ENCODE measurements at places on chromosomes 16 and 17.

DNA sequence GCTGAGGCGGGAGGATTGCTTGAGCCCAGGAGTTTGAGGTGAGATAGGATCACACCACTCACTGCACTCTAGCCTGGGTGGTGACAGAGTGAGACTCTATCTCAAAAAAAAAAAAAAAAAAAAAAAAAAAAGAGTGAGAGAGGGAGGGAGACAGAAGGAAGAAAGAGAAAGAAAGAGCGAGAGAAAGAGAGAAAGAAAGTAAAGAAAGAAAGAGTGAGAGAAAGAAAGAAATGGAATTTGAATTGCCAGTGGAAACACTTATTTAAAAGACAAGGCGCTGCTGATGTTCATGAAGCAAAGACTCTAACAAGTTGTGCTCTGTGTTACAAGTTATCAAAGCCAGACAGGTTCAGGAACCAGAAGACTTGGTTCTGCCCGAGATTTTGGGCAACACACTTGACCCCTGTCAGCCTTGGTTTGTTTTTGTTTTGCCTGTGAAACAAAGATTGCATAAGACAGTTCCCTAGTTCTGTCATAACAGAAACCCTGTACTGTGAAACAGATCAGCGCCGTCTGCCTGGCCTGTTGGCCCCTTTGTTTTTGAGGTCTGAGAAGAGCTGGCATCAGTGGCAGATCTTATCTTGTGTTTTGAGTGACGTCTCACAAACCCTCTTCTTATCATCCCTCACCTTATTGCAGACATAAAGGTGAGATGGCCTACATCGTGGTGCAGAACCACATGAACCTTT lies 55.4 kb upstream of the ENDOV start:
- DNase-seq, result no peak

DNA sequence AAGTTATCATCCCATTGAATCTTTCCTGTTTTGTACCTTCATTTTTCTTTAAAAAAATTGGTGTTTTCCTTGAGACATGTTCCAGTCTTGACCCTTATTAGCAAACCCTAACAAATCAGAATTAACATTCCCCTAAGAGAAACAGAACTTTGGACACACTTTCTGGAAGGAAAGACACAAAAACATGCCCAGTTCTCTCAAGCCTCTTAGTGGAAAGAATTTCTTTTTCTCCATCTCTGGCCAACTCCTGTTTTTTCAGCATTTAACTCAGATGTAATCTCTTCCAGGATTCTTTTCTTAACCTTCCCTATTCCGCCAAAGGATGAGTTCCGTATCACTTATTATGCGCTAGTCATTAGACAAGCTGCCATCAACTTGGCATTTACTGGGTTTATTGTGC lies 23.9 kb upstream of the CDH8 start:
- DNase-seq, result no peak

- no peak for DNase-seq
Measured at GRCh38 chr17:1986783-1987451, 38.2 kb downstream of the RTN4RL1 start.

DNA sequence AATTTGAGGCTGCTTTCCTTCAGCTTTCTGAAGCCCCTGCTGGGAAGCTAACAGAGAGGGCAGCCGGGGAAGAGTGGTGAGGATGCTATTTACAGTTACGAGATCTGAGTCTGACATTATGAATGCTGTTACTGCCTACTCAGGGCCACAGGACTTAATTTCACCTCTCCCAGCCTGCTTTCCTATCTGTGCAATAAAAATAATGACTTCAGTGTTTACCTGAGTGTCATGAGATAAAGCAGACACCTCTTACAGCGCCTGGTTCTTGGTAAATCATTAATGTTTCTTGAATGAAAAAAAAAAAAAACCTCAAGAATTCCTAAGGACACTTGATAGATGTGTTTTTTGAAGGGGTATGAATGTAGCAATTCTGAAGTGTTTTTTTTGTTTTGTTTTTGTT lies 24.2 kb upstream of the CPHXL start:
- DNase-seq, result no peak

- no peak for DNase-seq
Measured at GRCh38 chr17:75476271-75476671, 19.8 kb downstream of the TMEM94 start.

DNA sequence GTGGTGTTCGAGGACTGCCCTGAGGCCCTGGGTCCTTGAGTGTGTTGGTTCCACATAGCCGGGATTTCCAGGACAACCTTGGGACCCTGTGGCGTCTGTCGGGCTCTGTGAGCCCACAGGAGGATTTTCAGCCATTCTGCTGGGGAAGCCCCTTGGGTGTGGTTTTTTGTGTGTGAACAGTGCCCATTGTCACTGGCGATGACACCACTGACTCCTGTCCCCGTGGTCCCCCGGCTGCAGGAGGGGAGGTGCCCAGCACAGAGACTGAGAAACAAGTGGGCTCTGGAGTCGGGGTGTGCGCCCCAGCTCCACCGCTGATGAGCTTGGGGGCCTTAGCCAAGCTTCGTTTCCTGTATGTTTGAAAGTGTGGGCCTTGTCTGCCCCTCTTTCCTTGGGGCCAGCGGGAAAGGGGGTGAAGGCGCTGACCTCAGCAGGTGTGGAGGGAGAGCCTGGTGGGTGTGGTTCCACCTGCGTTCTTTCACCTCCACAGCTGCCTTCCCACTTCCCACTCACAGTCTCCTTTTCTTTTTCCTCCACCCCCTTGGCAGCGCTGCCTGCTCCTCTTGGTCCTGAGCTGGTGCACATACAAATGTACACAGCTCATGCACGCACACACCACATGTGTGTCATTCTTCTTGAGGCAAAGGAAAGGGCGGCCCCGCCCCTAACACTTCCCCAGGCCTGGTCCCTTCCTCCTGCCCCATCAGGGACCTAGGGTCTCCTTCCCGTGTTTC lies 16.1 kb downstream of the MGRN1 start:
- DNase-seq, result no peak

GRCh38 chr16:27677263-27677662 lies 127.3 kb downstream of the KATNIP start:
- DNase-seq, result no peak

DNA sequence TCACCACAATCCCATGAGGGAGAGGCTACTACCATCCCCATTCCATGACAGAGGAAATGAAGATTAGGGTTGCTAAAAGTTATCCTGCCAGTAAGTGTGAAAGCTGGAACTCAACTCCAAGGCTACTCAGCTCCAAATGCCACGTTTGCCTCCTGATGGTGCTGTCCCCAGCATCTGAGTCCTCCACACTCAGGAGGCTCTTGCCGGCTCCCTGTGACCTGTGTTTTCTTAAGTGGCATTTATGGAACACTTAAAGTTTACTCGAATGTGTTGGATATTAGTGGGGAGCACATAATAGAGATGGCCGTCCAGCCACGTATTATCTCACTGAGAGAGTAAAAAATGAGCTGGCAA lies 267.9 kb downstream of the CBLN1 start:
- no peak for DNase-seq

DNA sequence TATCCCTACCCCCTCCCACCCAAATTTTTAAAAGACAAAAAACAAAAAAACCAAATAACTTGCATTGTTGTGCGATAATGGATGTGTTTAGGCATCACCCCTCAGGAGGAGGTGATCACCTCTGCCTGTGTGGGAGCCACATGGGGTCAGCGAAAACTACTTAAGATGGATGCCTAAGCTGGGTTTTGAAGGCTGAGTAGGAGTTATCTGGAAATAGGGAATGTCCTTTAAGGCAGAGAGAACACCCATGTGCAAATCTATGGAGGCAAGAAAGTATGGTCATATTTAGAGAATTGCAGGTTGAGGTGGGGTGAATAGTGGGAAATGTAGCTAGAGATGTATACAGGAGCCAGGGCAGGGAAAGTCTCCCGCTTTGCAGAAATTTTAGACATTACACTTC lies 5.6 kb upstream of the TACO1 start:
- DNase-seq, result no peak

DNA sequence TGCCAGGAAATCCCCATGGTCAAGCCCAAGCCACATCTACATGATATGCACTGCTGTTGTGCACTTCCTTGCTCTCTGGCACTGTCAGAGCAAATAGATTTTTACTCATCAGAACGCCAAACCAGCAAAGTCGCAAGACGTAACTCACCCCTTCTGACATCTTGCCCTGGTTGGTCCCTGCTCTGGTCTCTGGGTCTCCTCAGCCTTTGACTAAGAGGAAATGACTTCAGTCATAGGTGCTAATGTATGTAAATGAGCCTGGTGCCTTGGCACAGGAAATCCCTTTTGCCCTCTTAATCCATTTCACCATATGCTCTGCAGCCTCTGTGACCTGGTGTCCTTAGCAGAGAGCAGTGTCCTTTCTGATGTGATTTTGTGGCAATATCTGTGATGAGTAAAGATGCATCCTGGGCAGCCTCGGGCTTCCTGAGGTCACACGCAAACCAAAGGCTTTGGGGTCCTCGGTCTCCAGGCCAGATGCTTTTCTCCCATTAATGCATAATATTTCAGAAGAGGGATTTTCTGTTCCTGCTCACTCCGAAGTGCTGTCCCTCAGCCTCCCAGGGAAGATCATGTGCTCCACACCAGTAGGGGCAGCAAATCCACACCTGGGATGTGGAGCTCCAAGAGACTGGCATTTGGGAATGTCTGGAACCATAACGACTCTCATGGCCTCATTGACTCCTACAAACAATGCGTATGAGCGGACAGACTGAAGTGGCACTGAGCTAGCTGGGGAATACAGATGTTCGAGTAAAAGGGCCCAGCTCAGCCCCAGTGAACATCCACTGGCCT lies 66.9 kb downstream of the GP2 start:
- no peak for DNase-seq

DNA sequence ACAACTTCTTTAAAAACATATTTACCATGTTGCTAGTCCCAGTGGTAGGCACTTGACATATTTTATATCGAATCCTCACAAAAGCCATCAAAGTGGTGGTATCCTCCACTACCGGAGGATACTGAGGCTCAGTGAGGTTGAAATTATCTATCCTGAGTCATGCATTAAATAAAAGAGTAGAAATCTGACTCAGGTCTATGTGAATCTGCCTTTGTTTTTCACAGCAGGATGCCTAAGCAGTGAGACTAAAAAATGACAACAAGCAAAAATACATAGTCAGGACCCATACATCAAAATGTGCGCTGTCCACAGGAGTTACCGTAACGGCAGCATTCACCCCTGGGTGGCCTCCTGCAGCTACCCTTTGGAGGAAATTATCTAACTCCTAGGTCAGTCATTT lies 17.7 kb downstream of the BRD7 start:
- DNase-seq, result no peak

DNA sequence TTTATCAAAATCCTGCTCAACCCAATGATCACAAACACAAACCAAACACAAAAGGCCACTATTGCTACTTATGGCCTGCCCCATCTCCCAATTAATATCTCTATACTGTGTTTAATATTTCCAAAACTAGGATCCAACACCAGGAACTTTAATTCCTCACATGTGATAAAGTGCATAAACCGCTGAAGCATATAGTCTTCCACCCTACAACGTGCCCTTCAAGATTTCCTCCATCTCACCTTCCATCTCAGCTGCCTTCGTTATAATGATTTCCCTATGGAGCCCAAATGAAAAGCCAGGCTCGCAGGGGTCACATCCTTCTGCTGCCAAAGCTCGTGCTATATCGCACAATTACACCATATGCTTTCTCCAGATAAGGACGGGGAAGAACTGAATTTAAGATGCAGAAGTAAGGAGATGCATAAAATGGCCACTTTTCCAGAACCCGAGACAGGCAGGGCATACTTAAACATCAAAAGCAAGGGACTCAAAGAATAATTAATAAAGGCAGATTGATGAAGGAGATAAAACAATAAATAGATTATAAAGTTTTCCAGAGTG lies 1.8 kb downstream of the MYH10 start:
- DNase-seq, result no peak

DNA sequence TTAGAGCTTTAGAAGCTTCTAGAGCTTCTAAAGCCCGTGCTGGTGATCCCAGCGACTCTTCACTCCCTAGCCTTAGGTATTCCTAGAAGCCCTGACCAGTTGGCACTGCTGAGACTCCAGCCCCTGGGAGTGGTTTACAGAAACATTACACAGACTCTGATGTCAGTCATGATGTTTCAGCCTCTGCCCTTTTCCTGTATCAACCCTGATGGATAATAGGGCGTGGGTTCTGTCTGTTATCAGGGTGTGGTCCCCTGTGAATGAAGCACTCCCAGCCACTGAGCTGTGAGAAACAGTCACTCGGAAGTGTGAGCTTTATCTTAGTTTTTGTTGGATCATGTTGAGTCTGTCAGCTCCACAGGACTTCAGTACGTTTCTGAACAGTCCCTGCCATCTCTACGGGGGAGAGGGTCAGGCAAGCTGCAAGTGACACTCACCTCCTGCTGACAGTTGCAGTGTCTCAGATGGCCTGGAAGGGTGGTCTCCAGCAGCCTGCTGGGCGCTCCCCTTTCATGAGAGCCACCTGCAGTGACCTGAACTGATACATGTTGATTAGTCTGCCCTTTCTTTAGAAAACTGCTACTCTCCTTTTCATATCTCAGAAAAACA lies 12.8 kb downstream of the GOSR2 start:
- no peak for DNase-seq

DNA sequence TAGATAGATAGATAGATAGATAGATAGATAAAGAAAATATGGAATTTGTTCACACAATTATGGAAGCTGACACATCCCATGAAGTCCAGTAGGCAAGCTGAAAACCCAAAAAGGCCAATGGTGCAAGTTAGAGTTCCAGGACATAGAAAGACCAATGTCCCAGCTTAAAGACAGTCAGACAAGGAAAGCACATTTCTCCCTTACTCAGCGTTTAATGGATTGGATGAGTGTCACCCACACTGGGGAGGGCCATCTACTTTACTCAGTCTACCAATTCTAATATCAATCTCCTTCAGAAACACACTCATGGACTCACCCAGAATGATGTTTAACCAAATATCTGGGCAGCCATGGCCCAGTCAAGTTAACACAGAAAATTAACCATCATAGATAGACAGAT lies 327.7 kb upstream of the CDH11 start:
- no peak for DNase-seq

- DNase-seq, result no peak
Measured at GRCh38 chr16:75197522-75198134, 9.3 kb downstream of the CTRB2 start.

DNA sequence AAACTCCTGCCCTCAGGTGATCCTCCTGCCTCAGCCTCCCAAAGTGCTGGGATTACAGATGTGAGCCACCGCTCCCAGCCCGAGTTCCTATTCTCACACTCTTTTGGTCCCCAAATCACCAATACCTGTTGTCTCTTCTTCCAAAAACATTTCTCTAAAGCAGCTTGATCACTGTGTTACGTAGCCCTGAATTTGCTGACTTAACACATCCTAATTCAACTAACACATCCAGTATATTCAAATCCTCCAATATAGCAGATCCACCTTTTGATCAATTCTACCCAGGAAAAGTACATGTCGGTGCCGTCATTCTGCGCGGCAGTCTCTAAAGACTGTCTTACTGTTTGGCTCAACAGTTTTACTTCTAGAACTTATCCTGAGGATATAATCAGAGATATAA lies 191.3 kb downstream of the ZNF18 start:
- no peak for DNase-seq

All from GM10248 (cell line).